M059J (cell line): ENCODE measurements at places on chromosomes 4 and X. TPM values are rescaled to one million over a fixed set of nuclear protein-coding genes. Genes with fewer than 3 reads are reported as not detected.

DDX60 gene
- total RNA-seq = 37.4 and 43.9 TPM in 2 replicates

TRIM75 gene
- not detected in 2 replicates for total RNA-seq

CXorf49 gene
- not detected in 2 replicates for total RNA-seq

PF4V1 gene
- total RNA-seq = not detected in 2 replicates

ZNF630 gene
- 3.0 and 3.2 TPM in 2 replicates for total RNA-seq

COX7B2 gene
- 7.4 TPM in 1 of 2 replicates, not detected in the other for total RNA-seq

CSAG1 gene
- 6.5 and 6.6 TPM in 2 replicates for total RNA-seq

CCDC110 gene
- total RNA-seq = 1.7 TPM in 1 of 2 replicates, not detected in the other

GABRQ gene
- total RNA-seq = 4.8 and 8.8 TPM in 2 replicates

DIPK2B gene
- not detected in 2 replicates for total RNA-seq

PAGE2 gene
- total RNA-seq = not detected in 2 replicates

REELD1 gene
- total RNA-seq = not detected in 2 replicates

ARHGEF38 gene
- total RNA-seq = 0.02 TPM in 1 of 2 replicates, not detected in the other

CPE gene
- 38.3 and 53.6 TPM in 2 replicates for total RNA-seq

GLUD2 gene
- total RNA-seq = 0.37 and 0.47 TPM in 2 replicates

BMX gene
- total RNA-seq = not detected in 2 replicates

PGAM4 gene
- total RNA-seq = not detected in 2 replicates
